Hepatocyte (in vitro differentiated cells): ENCODE measurements at places on chromosomes 16 and 17.

- DNase-seq, result no peak
These were observed 69.6 kb downstream of the MARF1 start for GRCh38 chr16:15573274-15573895.

GRCh38 chr16:84194470-84195200, 3.7 kb downstream of the ADAD2 start:
- peak; percentile 3 for DNase-seq

DNA sequence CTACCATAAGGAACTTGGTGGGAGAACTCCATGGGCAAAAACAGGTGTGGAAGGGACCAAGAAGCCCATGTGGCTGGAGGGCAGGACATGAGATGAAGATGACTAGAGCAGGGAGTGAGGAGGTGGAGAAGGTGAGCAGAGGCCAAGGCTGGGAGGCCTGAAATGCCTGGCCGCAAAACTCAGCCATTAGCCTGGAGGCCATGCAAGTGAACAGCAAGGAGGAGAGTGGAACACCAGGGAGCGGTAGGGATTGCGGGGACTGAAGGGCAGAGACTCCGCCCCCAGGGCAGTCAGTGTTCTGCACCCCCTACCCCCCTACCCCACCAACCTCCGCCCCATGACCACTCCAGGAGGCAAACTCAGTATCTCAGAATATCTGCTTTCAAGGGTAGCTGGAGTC, 17.0 kb downstream of the BCL7C start:
- DNase-seq, result no peak

GRCh38 chr17:31560616-31561235, 169.3 kb downstream of the RAB11FIP4 start:
- peak; percentile 26 for DNase-seq

- DNase-seq, result no peak
These were observed 1.4 kb upstream of the WNT3 start for GRCh38 chr17:46819906-46820351.

DNA sequence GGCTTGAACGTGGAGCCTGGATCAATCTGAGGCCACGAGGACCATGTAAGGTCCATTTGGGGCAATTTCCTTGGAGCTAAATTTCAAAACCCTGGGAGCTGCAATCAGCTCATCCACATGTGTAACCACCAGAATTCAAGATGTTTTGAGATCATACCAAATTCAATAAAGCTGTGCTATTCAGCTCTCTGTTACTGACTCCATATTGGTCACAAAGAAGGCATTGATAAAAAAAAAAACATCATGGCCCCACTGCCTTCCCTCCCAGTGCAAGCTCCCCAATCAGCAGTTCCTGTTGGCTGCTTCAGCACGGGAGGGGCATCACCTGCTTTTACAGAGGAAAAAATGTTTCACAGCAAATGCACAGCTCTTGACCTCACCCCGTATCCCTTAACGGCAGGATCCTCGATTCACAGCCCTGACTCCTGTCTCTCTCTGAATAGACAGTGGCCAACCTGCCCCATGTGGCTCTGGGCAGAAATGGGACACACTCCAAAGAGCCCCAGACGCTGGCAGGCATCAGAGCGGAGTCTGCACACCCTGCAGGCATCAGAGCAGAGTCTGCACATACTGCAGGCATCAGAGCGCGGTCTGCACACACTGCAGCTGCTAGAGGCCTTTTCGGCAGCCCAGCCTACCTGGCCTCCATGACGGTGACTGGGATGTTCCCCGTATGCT, 37.1 kb downstream of the FANCA start:
- no peak for DNase-seq

- no peak for DNase-seq
These were observed 548 bp upstream of the ADGRG5 start for GRCh38 chr16:57541754-57542435.

- peak; percentile 78 for DNase-seq
These were observed 8.9 kb upstream of the RAPGEFL1 start for GRCh38 chr17:40168262-40168832.

GRCh38 chr17:53979991-53980390, 157.3 kb downstream of the KIF2B start:
- no peak for DNase-seq

- no peak for DNase-seq
These were observed 73.1 kb upstream of the FAM20A start for GRCh38 chr17:68674029-68674925.

DNA sequence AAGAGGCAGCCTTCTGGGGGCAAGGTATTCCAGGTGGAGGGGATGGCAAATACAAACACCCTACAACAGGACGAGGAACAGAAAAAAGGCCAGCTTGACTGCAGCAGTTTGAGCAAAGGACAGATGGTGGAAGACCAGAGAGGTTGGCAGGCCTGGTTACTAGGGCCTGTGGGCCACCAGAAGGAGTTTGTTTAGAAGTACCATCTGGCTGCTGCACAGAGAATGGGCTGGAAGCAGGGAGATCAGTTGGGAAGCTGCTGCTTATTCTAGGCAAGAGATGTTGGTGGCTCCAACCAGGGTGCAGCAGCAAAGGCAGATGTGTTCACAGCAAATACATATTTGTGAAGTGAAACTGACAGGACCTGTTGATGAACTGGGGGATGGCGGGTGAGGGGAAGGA, 2.9 kb upstream of the YPEL2 start:
- no peak for DNase-seq

DNA sequence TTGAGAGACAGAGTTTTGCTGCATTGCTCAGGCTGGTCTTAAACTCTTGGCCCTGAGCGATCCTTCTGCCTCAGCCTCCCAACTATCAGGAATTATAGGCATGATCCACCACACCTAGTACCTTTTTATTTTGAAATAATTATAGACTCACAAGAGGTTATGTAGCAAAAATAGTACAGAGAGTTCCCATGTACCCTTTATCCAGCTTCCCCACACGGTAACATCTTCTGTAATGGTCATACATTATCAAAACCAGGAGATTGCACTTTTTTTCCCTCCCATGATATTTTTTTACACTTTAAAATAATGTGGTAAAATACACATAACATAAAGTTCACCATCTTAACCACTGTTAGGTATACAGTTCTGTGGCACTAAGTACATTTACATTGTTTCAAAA, 28.8 kb upstream of the CACNG4 start:
- no peak for DNase-seq

DNA sequence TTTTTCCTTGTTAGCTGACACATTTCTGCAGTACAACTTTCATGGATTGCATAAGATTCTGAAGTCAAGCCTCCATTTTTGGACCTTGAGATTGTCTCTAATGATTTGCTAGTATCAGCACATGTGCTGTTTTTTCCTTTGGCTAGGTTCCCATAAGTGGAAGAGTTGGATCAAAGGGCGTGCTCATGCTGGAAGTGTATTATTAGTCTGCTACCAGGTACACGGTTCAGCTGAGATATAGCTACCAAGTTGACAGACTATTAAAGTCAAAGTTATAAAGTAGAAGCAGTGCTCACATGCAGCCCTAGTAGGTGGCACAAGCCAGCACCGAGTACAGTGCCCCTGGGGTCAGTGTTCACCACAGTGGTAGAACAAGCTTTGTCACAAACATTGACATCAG, 3.2 kb downstream of the FAHD1 start:
- peak; percentile 61 for DNase-seq

- no peak for DNase-seq
These were observed 50.7 kb upstream of the NACA2 start for GRCh38 chr17:61641715-61642114.

DNA sequence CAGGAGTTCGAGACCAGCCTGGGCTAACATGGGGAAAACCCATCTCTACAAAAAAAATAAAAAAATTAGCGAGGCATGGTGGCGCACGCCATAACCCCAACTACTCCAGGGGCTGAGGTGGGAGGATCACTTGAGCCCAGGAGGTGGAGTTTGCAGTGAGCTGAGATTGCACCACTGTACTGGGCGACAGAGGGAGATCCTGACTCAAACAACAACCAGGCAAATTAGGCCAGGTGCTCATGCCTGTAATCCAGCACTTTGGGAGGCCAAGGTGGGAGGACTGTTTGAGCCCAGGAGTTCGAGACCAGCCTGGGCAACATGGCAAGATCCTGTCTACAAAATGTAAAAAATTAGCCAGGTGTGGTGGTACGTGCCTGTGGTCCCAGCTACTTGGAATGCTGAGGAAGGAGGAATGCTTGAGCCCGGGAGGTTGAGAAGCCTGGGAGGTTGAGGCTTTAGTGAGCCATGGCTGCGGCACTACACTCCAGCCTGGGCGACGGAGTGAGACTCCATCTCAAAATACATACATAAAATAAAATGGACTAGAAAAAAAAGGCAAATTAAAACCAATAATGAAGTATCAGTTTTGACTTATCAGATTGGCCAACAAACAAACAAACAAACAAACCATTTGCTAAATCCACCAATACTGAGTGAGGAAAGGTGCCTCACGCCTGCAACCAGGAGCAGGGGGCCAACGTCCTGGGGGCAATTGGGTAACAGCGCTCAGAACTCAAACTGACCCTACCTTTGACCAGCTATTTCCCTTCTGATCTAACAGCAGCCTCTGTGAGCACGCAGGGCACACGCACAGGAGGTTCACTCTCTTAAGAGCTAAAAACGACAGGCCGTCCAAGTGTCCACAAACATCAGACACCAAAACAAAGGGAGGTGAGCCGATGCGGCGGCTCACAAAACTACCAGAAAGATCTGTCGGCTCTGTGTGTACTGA, 19.4 kb upstream of the FASN start:
- peak; percentile 16 for DNase-seq

DNA sequence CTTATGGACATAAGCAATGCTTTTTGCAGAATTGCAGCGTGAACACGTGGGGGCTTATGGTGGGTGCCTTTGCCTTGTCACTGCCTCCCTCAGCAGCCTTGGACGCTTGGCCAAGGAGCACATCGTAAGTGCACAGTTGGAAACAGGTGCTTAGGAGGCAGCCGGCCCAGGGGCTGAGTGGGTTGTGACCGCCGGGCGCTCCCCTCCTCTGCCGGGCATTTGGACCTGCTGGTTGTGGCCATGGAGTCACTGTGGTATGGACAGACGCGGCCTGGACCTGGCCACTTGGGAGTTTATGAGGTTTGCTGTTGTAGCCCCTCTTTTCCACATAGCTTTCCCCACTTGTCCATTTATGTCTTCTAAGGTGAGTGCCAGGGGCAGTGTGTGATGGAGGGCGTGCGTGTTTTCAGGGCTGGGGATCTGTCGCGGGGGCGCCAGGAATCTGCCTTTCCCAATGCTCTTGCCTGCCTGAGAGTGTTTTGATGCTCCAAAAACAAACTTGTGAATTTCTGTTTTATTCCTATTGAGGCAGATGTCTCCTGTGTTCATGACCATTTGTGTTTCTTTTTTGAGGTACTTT, 49.2 kb downstream of the PDPK1 start:
- DNase-seq, result no peak

GRCh38 chr17:6070913-6071511, 833 bp downstream of the WSCD1 start:
- DNase-seq, result peak; percentile 32

- no peak for DNase-seq
These were observed 25.6 kb downstream of the METTL9 start for GRCh38 chr16:21625026-21625425.

GRCh38 chr17:77208217-77208808, 67.5 kb downstream of the SEC14L1 start:
- DNase-seq, result peak; percentile 74

- DNase-seq, result no peak
These were observed 9.4 kb downstream of the C17orf100 start for GRCh38 chr17:6660805-6661463.

DNA sequence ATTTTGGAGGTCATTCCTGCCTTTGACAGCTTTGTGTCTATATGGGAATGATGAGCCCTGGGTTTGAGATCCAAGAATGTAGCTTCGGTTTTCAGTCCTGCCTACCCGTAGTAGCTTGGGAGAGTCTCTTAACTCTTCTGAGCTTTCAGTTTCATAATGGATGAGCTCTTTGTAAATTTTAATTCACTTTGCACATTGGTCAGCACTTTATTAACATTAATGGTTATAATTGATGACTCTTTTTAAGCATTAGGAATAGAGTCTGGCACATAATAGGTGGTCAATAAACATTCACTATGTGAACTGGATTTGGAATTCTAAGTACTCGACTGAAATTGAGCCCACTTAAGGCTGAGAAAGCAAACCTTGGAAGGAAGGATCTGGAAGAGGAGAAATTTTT, 17.3 kb downstream of the GPR139 start:
- DNase-seq, result no peak

DNA sequence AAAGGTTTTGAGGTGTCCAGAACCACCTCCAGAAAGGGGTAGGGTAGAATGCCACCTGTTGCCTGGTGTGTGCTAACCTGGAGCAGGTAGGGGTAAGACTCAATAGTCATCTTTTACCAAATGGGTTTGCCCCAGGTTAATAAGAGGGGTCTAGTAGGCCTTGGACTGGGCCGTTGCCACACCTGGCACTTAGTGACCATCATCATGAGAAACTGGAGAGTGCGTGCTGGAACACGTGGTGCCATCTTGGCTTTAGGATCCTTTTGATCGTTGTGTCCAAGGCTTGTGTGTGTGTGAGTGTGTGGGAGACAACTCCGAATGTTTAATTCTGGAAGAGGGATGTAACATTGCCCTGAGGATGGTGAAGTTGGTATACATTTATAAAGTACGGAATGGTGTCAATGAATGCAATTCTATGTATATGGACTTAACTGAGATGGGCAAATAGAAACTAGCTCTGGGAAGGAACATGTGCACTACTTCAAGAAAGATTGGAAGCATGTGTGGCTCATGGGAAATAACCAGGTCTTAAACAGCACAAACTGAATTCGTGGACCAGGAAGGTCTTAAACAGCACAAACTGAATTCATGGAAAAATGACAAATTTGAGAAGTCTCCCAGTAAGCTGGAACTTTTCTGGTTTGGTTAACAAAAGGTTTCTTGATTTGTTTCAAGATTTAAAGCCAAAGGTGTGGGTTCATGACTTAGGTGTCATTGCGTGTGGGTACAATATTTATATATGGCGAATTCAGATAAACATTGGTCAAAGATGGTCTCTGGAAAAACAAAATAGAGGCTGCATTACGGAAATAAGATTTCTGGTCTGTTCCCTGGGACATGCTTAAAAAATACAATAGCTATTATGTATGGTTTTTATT, 7.2 kb downstream of the FUS start:
- DNase-seq, result no peak

DNA sequence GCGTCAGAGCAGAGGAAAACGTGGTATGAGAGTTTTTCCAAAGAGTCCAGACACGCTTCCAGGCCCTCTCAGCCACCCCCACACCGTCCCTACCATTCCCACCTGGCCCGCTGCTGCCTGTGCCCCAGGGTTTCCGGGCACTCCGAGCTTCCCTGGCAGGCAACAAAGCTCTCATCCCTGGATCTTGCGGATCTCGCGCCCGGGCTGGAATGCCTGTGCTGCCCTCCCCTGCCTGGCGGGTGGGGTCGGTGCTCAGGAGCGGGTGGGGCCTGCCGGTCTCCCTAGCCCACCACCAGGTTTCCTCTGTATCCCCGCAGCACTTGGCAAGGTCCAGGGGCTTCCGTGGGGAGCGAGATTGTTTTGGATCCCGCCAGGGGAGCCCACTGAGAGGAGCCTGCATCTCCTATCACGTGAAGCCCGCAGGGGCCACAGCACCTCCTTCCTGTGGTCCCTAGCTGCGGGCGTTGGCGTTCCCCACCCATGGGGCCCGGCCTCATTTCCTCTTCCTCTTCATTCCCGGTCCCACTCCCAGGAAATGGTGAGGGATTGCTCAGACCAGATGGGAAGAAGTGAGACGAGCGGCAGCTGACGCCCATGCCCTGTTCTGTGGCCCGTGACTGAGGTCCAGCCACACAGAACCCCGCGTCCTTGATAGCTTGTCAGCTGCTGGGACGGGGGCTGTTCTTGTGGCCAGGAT, 11.0 kb downstream of the TBC1D24 start:
- no peak for DNase-seq

GRCh38 chr17:66518677-66519076, 216.3 kb downstream of the PRKCA start:
- no peak for DNase-seq
